ENCODE measurements at places on chromosomes 4 and X.

DNA sequence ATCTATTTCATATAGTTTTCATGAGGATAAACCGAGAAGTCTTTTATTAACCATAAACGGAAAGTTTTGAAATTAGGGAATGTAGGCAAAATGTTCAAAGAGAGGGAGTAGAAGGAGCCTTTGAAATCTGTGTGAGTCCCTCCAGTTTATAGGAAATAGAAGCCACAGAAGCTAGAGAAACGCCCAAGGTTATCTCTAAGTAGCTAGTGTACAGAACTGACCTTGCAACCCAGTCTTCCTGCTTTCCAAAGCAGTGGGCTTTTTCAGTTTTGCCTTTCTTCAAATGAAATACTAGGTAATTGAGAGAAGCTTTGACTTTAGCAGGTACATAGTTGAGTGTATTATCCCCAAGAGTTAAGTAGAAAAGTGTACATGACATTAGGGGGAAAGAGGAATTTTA, 39.4 kb downstream of the STIM2 start:
- DNase-seq = no peak

- DNase-seq = no peak
These were observed 40.9 kb downstream of the ADH5 start for GRCh38 chr4:99047710-99048109.

- DNase-seq = no peak
These were observed 33.5 kb downstream of the ARSJ start for GRCh38 chr4:113945906-113946305.

DNA sequence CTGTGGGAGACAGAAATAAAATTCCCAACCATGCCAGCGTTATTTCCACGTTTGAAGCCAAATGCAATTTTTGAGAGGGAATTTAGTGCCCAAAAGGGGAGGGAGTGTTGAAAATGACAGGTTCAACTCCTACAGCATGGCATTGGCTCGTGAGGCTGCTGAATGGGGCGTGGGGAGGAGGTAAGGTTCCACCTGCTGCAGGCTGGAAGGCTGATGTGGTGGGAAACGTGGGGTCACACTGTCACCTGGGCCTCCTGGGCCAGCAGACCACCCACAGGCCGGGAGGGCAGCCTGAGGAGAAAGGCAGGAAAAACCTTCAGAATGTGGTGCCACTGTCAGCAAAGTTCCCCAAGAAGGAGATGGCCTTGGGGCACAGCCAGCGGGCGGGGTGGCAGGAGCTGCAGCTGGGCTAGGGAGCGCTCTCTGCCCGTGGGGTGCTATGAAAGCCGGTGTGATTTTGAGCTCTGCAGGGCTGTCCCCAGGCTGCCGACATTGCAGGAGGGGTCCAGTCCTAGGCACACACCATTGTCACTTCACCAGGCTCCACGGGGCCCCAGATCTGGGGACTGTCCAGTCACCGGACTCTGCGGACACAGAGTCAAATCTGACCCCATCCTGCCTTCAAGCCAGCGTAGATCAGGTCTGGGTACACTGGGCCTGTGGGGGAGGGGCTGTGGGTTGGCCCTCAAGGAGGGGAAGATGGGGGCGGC, 19.6 kb downstream of the MSANTD1 start:
- DNase-seq = no peak

- DNase-seq = no peak
These were observed 26.9 kb downstream of the NUDT6 start for GRCh38 chr4:122895336-122895995.

DNA sequence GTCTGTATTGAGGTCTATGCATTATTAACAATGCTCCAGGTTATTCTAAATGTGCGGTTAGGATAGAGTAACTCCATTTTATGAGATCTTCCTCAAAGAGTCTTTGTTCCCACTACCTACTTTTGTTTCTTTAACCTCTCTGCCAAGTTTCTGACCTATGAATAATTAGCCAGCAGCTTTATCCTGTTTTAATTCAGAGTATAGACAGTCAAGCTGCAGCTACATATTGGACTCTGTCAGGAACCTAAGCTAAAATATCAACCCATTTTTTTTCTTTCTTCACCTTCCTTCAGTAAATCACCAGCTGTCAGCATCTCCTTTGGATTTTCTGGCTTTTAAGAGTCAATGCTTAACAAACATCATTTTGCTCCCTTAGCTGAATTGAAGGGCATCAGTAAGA, 72.3 kb downstream of the TMEM47 start:
- no peak for DNase-seq

- no peak for DNase-seq
These were observed 42.1 kb downstream of the TRIM61 start for GRCh38 chr4:164935363-164935762.

Measured in activated CD4-positive, alpha-beta T cell treated with anti-CD3 and anti-CD28 coated beads for 1 hour (primary cell).